Psoas muscle (tissue), 8 donors: ENCODE measurements at places on chromosomes 4 and X. TPM values are rescaled to one million over a fixed set of nuclear protein-coding genes. Genes with fewer than 3 reads are reported as not detected.
A peak's percentile ranks its signal among the peaks of the same experiment; 100 is the strongest.

GRCh38 chrX:74557378-74557777 lies 57.0 kb downstream of the RLIM start:
- H3K4me3 ChIP-seq, result no peak overlapping the region
- H3K36me3 ChIP-seq, result no peaks in the 10 kb centered on the region
- DNase-seq, result no peak

- peak; percentile 37 for DNase-seq
- H3K36me3 ChIP-seq, result no peaks in the 10 kb centered on the region
- no peaks in the 10 kb centered on the region for H3K27me3 ChIP-seq
- H3K4me1 ChIP-seq, result peaks cover 9% of the 10 kb centered on the region
These were observed 4.7 kb upstream of the MSX1 start for GRCh38 chr4:4854649-4855295.

- H3K27me3 ChIP-seq, result no peaks in the 10 kb centered on the region
- peaks cover 55% of the 10 kb centered on the region for H3K4me1 ChIP-seq
- H3K36me3 ChIP-seq, result no peaks in the 10 kb centered on the region
These were observed 1.3 kb downstream of the CASP3 start for GRCh38 chr4:184648054-184648312.

DNA sequence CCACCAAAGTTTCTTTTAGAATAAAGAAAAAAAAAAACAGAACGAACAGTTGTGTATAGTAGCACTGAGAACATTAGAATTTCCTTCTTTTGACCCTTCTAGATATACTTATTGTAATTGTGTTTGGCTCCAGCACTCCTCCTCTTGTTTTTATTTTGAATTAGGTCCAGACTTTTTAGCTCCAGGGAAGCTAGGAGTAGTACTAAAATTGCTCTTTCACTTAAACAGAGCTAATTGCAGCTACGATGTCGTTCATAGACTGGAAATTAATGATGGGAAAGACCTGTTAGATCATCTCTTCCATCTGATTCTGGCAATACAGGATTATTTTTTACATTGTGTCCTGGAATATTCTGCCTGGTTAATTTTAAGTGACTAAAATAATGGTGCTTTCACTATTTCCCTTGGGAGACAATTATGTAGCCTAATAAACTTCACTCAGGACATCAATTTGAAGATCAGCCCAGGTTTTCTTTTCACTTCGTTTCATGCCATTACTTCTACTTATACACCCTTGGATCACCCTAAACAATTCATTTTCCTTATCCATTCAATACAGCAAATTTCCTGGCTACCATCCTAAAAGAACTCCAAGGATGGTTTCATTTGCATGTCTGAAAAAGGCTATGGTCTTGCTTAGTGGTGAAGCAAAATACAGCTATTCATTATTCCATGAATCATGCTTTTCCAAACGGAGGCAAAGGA lies 480.8 kb upstream of the TECRL start:
- no peaks in the 10 kb centered on the region for H3K27me3 ChIP-seq
- H3K4me3 ChIP-seq, result no peak overlapping the region
- H3K36me3 ChIP-seq, result no peaks in the 10 kb centered on the region
- H3K4me1 ChIP-seq, result no peaks in the 10 kb centered on the region
- H3K27ac ChIP-seq, result no peak overlapping the region
- DNase-seq, result no peak

GRCh38 chrX:132393992-132394391 lies 94.8 kb downstream of the MBNL3 start:
- no peak overlapping the region for H3K4me3 ChIP-seq
- H3K27ac ChIP-seq, result no peak overlapping the region
- H3K4me1 ChIP-seq, result peaks cover 6% of the 10 kb centered on the region
- no peak for DNase-seq
- no peaks in the 10 kb centered on the region for H3K36me3 ChIP-seq

GRCh38 chrX:43175434-43175833 lies 397.5 kb upstream of the PPP1R2C start:
- H3K4me1 ChIP-seq, result no peaks in the 10 kb centered on the region
- H3K27ac ChIP-seq, result no peak overlapping the region
- no peak overlapping the region for H3K4me3 ChIP-seq
- DNase-seq, result no peak
- no peaks in the 10 kb centered on the region for H3K27me3 ChIP-seq
- H3K36me3 ChIP-seq, result no peaks in the 10 kb centered on the region

GRCh38 chr4:47698837-47699236 lies 139.0 kb downstream of the CORIN start:
- no peaks in the 10 kb centered on the region for H3K36me3 ChIP-seq
- H3K4me3 ChIP-seq, result no peak overlapping the region
- no peaks in the 10 kb centered on the region for H3K27me3 ChIP-seq
- H3K27ac ChIP-seq, result no peak overlapping the region

DNA sequence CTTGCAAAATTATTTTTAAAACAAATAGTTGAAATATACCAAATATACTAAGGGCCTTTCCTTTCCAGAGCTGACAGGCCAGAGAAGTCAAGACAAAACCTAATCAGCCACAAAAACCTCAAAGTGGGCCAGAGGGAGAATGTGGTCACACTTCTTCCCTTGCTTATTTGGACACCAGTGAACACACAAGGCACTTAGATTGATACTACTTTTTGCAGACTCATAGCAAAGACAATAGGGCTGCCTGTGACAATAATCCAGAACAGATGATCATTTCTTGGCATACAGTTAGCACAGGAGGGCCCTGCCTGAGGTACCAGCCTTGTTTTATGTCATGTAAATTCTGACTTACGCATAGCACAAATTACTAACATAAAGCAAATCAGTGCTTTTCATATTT lies 215.7 kb upstream of the NEIL3 start:
- no peak overlapping the region for H3K27ac ChIP-seq
- H3K27me3 ChIP-seq, result no peaks in the 10 kb centered on the region
- no peak overlapping the region for H3K4me3 ChIP-seq
- H3K36me3 ChIP-seq, result no peaks in the 10 kb centered on the region
- no peaks in the 10 kb centered on the region for H3K4me1 ChIP-seq
- DNase-seq, result no peak

- H3K27ac ChIP-seq, result no peak overlapping the region
- DNase-seq, result no peak
- peaks cover 52% of the 10 kb centered on the region for H3K36me3 ChIP-seq
These were observed 31.7 kb upstream of the MANBA start for GRCh38 chr4:102792361-102792936.

DNA sequence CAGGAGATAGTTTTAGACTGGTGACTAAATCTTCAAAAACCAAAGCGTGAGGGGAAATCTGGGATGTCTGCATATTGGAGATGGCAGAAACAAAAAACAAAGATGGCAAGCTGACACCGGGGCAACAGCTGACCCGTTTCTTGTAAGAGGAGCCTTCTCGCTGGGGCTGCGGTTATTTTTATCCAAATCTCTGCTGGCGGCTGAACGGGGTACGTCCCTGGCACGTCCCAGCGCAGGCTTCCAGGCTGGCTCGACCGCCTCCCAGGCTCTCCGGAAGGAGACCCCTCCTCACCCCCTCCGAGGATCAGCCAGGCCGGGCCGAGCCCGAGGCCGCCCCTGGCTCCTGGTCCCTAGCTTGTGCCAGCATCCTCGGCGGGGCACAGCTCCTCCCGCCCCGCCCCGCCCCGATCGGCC lies 403 bp downstream of the SGCB start:
- H3K36me3 ChIP-seq, result peaks cover 12% of the 10 kb centered on the region
- peak overlapping the region; percentile 90 for H3K4me3 ChIP-seq
- H3K4me1 ChIP-seq, result peaks cover 32% of the 10 kb centered on the region
- peak; percentile 33 for DNase-seq

GRCh38 chrX:139892512-139892911 lies 40.3 kb downstream of the ATP11C start:
- H3K4me1 ChIP-seq, result no peaks in the 10 kb centered on the region
- DNase-seq, result no peak
- H3K4me3 ChIP-seq, result no peak overlapping the region
- H3K27ac ChIP-seq, result no peak overlapping the region
- no peaks in the 10 kb centered on the region for H3K27me3 ChIP-seq

- no peak for DNase-seq
- H3K36me3 ChIP-seq, result no peaks in the 10 kb centered on the region
- peaks cover 25% of the 10 kb centered on the region for H3K27me3 ChIP-seq
- H3K4me1 ChIP-seq, result no peaks in the 10 kb centered on the region
These were observed 45.2 kb downstream of the C4orf50 start for GRCh38 chr4:5973033-5973432.

- no peak overlapping the region for H3K27ac ChIP-seq
- H3K4me1 ChIP-seq, result no peaks in the 10 kb centered on the region
- no peak for DNase-seq
- no peaks in the 10 kb centered on the region for H3K36me3 ChIP-seq
- no peak overlapping the region for H3K4me3 ChIP-seq
- no peaks in the 10 kb centered on the region for H3K27me3 ChIP-seq
These were observed 31.1 kb downstream of the MAML3 start for GRCh38 chr4:140122891-140123290.

- no peaks in the 10 kb centered on the region for H3K4me1 ChIP-seq
- no peak overlapping the region for H3K27ac ChIP-seq
- DNase-seq, result no peak
- no peaks in the 10 kb centered on the region for H3K27me3 ChIP-seq
These were observed 76.4 kb downstream of the CLCN4 start for GRCh38 chrX:10233173-10233572.

- no peak overlapping the region for H3K4me3 ChIP-seq
- no peak overlapping the region for H3K27ac ChIP-seq
- H3K4me1 ChIP-seq, result no peaks in the 10 kb centered on the region
- DNase-seq, result no peak
- no peaks in the 10 kb centered on the region for H3K36me3 ChIP-seq
These were observed 205.6 kb upstream of the AR start for GRCh38 chrX:67338262-67338661.

DNA sequence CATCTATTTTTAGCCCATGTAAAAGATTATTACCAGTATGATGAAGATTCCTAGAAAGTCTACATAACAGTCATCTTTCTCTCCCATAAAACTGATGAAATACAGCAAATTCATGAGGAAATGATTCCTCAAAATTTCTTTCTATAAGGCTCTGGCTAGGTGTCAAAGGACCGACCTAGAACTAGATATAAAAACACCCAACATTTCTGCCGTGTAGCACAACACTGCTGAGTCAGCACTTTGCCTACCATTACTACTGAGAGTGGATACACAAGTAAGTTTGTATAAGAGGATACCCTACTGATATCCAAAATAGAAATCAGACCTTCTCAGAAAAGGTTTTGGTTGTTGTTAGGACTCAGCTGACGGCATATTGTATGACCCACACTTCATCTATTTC lies 24.7 kb downstream of the TMEM47 start:
- no peak overlapping the region for H3K27ac ChIP-seq
- no peaks in the 10 kb centered on the region for H3K36me3 ChIP-seq
- no peaks in the 10 kb centered on the region for H3K27me3 ChIP-seq
- H3K4me3 ChIP-seq, result no peak overlapping the region
- DNase-seq, result no peak
- H3K4me1 ChIP-seq, result peaks cover 9% of the 10 kb centered on the region

DNA sequence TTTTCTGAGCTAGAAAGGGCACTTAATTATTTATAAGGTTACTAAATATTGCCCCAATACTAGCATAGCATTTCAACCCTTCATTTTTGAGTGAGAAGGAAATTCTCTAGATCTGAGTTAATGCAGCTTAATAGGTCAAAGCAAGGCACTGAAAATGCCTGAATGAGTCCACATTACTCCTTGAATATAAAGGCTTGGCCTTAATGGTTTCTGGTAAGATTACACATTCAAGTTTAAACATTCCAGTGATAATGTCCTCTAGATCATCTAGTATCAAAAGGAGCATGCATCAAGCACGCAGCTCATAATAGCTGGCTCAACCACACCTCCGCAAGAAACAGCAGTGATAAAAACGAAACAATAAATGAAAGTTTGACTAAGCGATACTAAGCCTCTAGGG lies 87.5 kb downstream of the SPANXN3 start:
- DNase-seq, result no peak
- no peaks in the 10 kb centered on the region for H3K27me3 ChIP-seq
- no peak overlapping the region for H3K4me3 ChIP-seq
- H3K27ac ChIP-seq, result no peak overlapping the region
- H3K36me3 ChIP-seq, result no peaks in the 10 kb centered on the region

DNA sequence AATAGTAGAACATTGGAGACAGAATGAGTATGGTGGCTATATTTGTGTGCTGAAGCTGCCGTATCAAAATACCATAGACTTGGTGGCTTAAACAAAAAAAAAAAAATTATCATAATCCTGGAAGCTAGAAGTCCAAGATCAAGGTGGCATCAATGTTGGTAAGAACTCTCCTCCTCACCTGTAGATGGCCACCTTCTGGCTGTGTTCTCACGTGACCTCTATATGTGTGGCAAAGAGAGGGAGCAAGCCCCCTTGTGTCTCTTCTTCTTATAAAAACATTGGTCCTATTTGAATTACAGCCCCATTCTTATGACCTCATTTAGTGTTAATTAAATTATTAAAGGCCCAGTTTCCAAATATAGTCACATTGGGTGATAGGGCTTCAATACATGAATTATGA lies 1640.9 kb upstream of the PCDH7 start:
- H3K4me3 ChIP-seq, result no peak overlapping the region
- H3K27ac ChIP-seq, result no peak overlapping the region

GRCh38 chrX:155888139-155888538 lies 7.0 kb downstream of the VAMP7 start:
- no peaks in the 10 kb centered on the region for H3K36me3 ChIP-seq
- no peak overlapping the region for H3K4me3 ChIP-seq
- no peak overlapping the region for H3K27ac ChIP-seq
- DNase-seq, result no peak
- peaks cover 9% of the 10 kb centered on the region for H3K4me1 ChIP-seq

- H3K4me3 ChIP-seq, result no peak overlapping the region
- H3K27ac ChIP-seq, result no peak overlapping the region
- no peaks in the 10 kb centered on the region for H3K36me3 ChIP-seq
- no peaks in the 10 kb centered on the region for H3K27me3 ChIP-seq
- no peaks in the 10 kb centered on the region for H3K4me1 ChIP-seq
These were observed 130.9 kb upstream of the GABRG1 start for GRCh38 chr4:46254788-46255187.

GRCh38 chr4:81913427-81913879 lies 441.7 kb upstream of the RASGEF1B start:
- H3K27ac ChIP-seq, result no peak overlapping the region
- no peak overlapping the region for H3K4me3 ChIP-seq
- DNase-seq, result peak; percentile 51
- H3K4me1 ChIP-seq, result no peaks in the 10 kb centered on the region

SPACA5 gene
- not detected for polyA plus RNA-seq

NLRP2B gene
- not detected for polyA plus RNA-seq

MXRA5 gene
- polyA plus RNA-seq, result 0.07 TPM

CITED1 gene
- polyA plus RNA-seq, result 0.19 TPM

P2RY4 gene
- 0.08 TPM for polyA plus RNA-seq

POF1B gene
- not detected for polyA plus RNA-seq

PCDH10 gene
- 0.01 TPM for polyA plus RNA-seq
